ENCODE measurements at places on chromosomes 3 and 15. TPM values are rescaled to one million over a fixed set of nuclear protein-coding genes. Genes with fewer than 3 reads are reported as not detected.

The SLC24A5 gene
- total RNA-seq = not detected

The RAD51 gene
- 3.8 TPM for total RNA-seq

The RPL4 gene
- total RNA-seq = 2,104 TPM

DNA sequence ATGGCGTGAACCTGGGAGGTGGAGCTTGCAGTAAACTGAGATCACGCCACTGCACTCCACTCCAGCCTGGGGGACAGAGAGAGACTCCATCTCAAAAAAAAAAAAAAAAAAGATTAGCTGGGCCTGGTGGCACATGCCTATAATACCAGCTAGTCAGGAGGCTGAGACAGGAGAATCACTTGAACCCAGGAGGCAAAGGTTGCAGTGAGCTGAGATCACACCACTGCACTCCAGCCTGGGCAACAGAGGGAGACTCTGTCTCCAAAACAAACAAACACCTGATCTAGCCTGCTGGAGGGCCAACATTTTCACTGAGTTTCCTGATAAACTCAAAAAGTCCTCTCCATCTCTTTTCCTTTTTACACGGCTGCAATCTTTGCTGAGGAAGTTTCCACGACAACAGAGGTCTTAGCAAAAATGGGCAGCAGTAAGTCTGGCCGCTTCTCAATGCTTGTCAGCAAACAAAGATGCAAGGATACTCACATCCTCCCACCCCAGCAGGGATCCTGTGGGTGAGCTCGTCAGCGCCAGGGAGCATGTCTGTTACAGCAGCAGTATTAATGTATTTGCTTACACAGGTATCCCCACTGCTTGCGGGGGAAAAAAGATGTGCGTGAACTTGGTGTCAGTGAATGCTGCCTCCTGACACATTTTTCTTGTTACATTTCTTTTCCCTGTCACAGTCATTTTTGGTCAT, 21.0 kb upstream of the CCDC174 start:
- H3K4me3 ChIP-seq = no peak overlapping the region
- H3K27ac ChIP-seq = no peak overlapping the region
- H3K4me1 ChIP-seq = no peaks in the 10 kb centered on the region
- no peaks in the 10 kb centered on the region for H3K36me3 ChIP-seq

DNA sequence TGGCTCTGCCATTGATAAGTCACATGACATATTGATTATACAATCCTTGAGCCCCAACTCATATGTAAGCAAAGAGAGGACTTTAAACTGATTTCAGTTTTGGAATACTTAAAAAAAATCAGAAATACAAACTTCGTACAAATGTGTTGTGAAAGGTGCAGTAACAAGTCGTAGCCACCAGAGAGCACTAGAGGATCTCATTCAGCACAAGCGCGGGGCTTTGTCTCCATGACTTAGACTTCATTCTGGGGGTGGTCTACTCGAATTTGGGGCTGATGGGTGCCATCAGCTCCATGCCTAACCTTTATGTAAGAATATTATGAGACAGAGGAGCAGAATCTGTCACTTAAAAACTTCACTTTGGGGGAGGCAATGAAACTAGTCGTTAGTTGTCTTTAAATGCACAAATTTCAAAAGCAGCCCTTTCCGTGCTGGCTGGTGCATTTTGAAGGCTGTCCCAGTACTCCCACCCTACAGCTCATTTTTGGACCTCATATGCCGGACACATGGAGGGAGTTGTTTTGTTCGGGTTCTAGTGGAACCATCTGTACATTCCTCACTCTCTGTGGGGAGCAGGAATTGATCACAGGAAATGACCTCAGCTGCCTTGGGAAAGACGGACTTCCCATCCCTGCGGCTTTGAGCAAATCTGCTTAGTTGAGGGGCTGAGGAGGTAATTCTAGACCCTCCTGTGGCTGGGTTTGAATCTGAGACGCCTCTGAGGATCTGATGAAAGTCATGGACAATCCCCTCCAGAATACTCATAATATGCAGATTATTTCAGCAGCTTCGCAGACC, 27.5 kb upstream of the MASP1 start:
- DNase-seq = no peak
- no peak overlapping the region for H3K27ac ChIP-seq
- peaks cover 4% of the 10 kb centered on the region for H3K27me3 ChIP-seq
- H3K4me3 ChIP-seq = no peak overlapping the region
- peaks cover 16% of the 10 kb centered on the region for H3K4me1 ChIP-seq

- peaks cover 3% of the 10 kb centered on the region for H3K36me3 ChIP-seq
- no peak overlapping the region for H3K27ac ChIP-seq
- H3K4me3 ChIP-seq = no peak overlapping the region
- H3K4me1 ChIP-seq = peaks cover 46% of the 10 kb centered on the region
- peak; percentile 83 for DNase-seq
These were observed 3.5 kb downstream of the SPINT1 start for GRCh38 chr15:40847223-40847961.

DNA sequence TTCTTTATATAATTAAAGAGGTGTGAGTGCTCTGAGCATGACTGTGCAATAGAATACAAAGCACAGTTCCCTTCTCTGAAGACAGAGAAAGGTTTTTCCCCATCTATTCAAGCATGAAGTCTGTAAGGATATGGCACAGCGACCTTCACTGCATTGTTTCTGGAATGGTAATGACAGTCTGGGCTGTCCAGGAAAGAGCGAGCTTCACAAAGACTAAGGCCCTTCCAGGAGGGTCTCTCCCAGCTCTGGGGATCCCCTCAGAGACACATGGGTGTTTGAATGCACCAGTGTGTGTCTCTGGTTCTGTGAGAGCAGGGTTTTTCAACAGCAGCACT, 179.9 kb upstream of the NR2E3 start:
- no peak for DNase-seq
- H3K27ac ChIP-seq = no peak overlapping the region
- no peaks in the 10 kb centered on the region for H3K27me3 ChIP-seq

DNA sequence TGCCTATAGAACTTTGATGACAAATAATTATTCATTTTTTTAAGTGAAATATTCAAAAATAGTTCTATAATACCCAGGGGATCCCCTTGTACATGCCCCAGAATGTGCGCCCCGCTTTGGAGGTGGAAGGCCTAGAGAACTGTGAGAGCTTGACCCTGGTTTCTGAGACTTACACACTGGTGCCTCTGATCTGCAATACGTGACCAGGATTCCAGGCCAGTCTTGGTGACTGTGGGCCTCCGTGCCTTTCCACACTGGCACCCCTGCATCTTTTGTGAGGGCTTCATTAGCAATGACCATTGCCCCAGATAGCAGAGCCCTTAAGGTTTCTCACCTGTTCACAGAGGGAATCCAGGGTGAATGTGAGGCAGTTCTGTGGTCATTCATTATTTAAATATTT, 44.0 kb downstream of the CLSTN2 start:
- no peak overlapping the region for H3K4me3 ChIP-seq
- H3K4me1 ChIP-seq = no peaks in the 10 kb centered on the region
- H3K27me3 ChIP-seq = no peaks in the 10 kb centered on the region
- H3K36me3 ChIP-seq = no peaks in the 10 kb centered on the region
- DNase-seq = no peak

DNA sequence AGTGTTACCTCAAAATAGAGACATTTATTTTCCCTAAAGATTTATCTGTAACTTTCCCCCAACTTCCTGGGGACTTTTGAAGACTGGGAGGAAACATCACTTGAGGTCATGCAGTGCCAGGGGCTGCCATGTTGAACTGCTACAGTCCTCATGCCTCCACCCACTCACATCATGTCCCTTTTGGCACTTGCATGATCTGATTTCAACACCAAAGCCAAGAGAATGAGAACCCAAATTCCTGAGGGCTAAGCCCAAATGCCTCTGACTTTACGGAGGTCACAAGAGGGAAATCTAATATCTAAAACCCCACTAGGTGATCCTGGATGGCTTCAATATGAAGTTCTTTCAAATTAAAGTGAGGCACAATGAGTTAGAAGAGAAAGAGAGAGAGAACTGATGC, 213.1 kb downstream of the NTRK3 start:
- H3K4me1 ChIP-seq = no peaks in the 10 kb centered on the region
- no peak overlapping the region for H3K4me3 ChIP-seq
- H3K27ac ChIP-seq = no peak overlapping the region
- H3K27me3 ChIP-seq = no peaks in the 10 kb centered on the region
- no peaks in the 10 kb centered on the region for H3K36me3 ChIP-seq

- H3K4me1 ChIP-seq = no peaks in the 10 kb centered on the region
- H3K36me3 ChIP-seq = no peaks in the 10 kb centered on the region
- H3K27me3 ChIP-seq = no peaks in the 10 kb centered on the region
- no peak overlapping the region for H3K27ac ChIP-seq
- no peak for DNase-seq
These were observed 122.0 kb upstream of the ALDH1A3 start for GRCh38 chr15:100757661-100758060.

DNA sequence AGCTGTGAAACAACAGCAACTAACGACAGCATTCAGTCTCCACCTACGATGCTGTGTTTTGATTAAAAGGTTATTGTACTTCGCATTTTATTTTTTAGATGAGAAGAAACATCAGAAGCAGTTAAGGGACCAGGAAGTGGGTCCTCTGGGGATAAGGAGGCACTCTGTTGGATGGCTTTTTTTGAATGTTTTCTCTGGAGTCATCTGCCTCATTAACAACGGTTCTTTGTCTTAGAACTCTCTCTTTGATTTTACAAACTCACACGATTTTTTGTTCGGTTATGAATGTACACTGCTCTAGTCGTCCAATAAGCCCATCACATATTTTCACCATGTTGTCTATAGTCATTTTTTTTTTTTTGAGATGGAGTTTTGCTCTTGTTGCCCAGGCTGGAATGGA, 36.0 kb upstream of the ARPIN start:
- H3K27me3 ChIP-seq = no peaks in the 10 kb centered on the region
- H3K36me3 ChIP-seq = no peaks in the 10 kb centered on the region
- no peak for DNase-seq
- H3K27ac ChIP-seq = no peak overlapping the region

Measured in spleen (tissue), 13 donors.